SHP77 treated with DMSO at 0.1 percent for 48 hours (cell line): ENCODE measurements at places on chromosomes 4 and X.

- no peak for DNase-seq
Measured at GRCh38 chr4:167774646-167775045, 317.7 kb upstream of the ANXA10 start.

GRCh38 chr4:79042079-79042674, 102.9 kb upstream of the PAQR3 start:
- peak; percentile 21 for DNase-seq

GRCh38 chr4:184384056-184384809, 90.1 kb downstream of the IRF2 start:
- DNase-seq, result no peak

DNA sequence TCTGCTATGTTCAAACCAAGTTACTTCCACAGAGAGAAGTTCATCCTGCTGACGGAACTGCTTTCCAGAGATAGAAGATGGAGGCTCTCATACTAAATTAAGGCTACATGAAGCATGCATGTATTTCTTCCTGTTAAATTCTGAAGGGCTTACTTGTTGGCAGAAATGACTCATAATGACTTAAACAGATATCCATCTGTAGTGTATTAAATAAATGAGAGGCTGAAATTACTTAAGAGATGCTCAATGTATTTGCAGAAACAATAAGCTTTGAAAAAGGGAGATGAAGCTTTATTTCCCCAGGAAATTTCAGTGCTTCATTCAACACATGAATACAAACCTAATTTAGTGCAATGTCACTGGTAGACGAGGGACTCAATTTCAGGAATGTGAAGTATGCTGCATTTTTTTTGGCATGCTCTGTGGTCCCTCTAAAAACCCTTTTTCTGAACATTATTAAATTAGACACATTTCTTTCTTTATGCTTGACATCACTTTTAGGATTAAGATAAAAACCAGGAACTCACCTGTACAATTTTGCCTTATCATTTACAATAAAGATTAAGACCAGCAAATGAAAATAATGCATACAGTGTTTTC, 759.1 kb upstream of the POU3F4 start:
- no peak for DNase-seq

DNA sequence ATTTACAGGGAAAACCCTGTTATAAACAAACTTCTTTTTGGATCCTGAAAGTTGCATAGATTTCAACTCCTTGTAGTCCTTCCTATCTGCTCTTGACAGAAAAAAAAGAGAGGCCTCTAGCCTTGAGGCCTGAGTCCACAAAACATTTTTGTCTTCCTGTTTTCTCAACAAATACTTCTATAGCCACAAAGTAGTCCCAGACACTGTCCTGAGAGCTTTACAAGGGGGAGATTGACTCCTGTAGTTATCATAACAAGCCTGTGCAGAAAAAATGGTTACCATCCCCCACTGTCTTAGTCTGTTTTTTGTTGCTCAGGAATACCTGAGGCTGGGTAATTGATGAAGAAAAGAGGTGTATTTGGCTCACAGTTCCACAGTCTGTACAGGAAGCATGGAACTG, 35.2 kb downstream of the PCDH7 start:
- no peak for DNase-seq

DNA sequence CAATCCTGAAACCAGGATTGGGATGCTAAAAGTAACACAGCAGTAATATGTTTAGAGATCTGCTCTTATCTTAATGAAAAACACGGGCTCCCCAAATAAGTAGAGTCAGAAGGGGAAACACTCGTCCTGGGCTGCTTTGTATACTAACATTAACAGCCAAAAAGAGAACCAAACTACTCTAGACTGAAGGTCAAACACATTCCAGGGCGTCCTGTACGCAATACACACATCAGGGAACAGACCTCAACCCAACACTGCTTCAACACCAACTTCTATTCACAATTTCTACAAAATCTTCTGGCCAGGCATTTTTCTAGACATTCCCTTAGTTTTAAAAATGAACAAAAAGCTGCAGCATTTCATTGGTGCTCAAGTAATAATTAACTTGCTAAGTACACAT, 21.4 kb downstream of the FAT1 start:
- DNase-seq, result no peak

DNA sequence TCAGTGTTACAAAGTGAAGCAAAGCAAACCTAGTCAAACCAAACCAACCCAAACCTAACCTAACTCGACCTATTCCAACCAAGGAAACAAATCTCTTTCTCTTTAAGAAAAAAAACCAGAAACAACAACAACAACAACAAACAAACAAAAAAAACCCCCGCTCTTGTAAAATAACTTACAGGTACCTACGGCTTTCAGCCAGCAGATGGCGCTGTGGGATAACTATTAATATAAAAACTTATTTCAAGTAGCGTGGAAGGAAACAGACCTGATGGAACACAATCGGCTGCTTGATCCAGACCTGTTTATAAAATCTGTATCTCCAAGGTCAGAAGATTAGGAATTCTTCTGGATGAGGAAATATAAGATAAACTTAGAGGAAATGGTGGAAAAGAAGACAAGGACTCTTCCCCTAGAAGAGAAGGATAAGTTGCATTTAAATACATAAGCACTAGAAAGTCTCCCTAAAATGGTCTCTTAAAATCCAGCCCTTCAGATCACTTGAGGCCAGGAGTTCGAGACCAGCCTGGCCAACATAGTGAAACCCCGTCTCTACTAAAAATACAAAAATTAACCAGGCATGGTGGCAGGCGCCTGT, 34.4 kb upstream of the CDKL5 start:
- DNase-seq, result peak; percentile 2

DNA sequence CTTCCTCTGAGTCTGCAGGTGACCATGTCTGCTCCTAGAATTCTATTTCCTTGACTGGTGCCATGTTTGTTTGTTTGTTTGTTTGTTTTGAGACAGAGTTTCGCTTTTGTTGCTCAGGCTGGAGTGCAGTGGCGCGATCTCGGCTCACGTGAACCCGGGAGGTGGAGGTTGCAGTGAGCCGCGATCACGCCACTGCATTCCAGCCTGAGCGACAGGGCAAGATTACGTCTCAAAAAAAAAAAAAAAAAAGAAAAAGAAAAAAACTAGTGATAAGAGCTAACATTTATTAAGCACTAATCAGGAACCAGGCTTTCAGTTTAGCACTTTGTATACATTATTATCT, 7.2 kb downstream of the SAT1 start:
- no peak for DNase-seq

- DNase-seq, result no peak
Measured at GRCh38 chr4:111811661-111812060, 333.6 kb upstream of the FAM241A start.

- DNase-seq, result no peak
Measured at GRCh38 chrX:103212749-103213457, 2.0 kb upstream of the BEX4 start.

DNA sequence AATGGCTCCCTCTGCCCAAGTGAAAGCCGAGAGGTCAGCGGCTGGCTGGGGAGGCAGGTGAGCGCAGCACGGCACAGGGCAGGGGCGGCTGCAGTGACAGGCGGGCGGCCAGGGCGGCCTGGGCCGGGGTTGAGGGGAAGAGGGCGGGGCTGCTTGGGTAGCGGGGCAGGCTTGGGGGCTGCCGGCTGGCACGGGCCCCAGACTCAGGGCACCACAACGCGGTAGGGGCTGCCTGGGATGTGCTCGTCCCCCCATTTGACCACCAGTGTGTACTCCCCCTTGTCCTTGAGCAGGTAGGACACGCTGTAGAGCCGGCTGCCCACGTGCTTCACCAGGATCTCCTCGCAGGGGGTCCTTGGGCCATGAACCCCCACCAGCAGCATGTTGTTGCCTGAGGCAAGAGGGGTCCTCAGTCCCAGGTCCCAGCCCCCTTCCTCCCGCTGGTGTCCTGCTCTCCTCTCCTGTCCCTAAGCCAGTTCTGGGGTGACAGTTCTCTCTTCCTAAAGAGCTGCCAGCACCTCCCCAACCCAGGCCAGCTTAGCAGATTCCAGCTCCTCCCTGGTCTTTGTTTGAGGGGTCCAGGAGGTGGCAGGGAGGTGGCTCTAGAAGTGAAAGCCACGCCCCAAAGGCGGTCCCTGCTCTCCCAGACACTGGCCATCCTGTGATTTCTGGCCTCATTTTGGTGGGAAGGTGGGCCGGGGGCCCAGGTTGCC, 25.6 kb downstream of the FLNA start:
- no peak for DNase-seq

GRCh38 chrX:47873123-47873522, 36.4 kb downstream of the ZNF81 start:
- no peak for DNase-seq

DNA sequence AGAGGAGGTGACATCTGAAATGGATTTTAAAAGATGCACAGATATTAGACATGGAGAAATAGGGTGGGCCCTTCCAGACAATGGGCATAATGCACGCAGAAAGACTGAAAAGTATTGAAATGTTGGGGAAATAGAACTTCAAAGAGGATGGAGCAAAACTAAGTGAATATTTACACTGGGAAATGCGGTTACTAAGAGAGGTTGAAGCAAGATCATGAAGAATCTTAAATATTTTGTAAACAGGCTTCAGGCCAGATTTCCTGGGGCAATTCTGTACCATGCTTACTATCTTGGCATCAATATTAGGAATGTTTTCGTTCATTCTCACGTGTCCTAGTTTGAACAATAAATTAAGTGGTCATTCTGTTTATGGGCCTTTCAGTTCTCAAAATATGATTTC, 216.3 kb downstream of the ADAMTS3 start:
- DNase-seq, result no peak

- no peak for DNase-seq
Measured at GRCh38 chr4:186910385-186910784, 186.7 kb upstream of the FAT1 start.

GRCh38 chr4:79170077-79170476, 155.8 kb downstream of the NAA11 start:
- no peak for DNase-seq
